KBM-7 (cell line): ENCODE measurements at places on chromosomes 4 and X.

DNA sequence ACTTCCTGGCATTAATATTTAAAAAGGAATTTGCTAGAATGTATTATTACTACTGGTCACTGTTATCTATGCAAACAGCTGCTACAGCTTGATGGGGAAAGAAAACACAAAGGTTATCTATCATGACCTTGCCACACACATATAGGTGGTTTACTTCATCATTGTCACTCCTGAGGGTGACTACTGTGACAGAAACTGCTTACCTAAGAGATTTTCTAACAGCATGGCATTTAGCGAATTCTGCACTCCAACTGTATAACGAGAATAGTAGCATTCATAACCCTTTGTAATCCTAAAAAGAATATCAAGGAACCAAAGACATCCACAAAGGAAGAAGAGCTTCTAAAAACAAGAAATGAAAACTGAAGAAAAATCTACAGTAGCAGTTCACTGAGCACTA lies 74.6 kb upstream of the SPOCK3 start:
- DNase-seq, result no peak

GRCh38 chr4:128295255-128295654 lies 7.6 kb upstream of the PGRMC2 start:
- DNase-seq, result no peak

DNA sequence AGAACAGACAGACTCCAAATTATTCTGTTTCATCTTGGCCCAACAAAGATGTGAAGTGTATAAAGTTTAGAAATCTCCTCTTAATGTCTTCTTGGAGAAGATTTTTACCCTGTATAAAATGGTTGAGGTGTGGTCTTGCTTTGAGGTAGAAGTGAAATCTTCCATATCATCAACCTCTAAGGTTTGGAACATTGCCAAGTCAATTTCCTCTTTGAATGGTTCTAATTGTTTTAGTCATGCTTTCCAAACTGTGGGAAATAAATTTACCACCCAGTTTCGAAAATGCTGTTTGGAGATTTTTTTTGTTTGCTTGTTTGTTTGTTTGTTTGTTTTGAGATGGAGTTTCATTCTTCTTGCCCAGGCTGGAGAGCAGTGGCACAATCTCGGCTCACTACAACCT lies 174.1 kb upstream of the ADAMTS3 start:
- peak; percentile 12 for DNase-seq

DNA sequence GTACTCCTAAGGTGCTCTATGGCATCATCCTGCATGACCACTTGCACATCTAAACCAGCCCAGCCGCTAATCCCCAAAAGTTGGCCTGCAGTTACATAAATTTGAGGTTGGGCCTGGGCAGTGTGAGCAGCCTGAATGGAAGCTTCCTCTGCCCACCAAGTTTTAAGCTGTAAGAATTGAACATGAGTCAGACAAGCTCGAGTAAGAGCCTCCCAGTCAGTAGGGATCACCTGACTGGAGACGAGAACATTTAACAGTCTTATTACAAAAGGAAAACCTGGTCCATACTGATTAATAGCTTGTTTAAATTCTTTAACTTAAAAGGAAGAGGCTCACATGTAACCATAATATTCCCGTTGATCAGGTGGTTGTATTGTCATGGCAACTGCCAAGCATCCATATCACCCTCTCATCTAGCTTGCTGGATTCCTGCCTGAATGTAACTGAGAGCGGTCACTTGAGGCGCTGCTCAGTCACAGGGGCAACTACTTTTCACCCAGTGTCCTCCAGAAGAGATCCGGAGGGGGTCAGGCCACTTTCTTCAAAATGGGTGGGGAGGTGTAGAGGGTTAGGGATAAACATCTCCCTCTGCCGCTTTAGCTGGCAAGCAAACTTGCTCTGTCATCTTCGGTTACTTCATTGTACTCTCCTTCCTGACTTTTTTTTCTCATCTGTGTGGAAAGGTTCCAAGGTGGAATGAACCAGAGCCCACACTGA lies 56.6 kb upstream of the WDR1 start:
- no peak for DNase-seq

GRCh38 chr4:125991398-125991797 lies 676.6 kb downstream of the FAT4 start:
- no peak for DNase-seq

GRCh38 chr4:128757712-128758111 lies 51.8 kb upstream of the JADE1 start:
- no peak for DNase-seq

DNA sequence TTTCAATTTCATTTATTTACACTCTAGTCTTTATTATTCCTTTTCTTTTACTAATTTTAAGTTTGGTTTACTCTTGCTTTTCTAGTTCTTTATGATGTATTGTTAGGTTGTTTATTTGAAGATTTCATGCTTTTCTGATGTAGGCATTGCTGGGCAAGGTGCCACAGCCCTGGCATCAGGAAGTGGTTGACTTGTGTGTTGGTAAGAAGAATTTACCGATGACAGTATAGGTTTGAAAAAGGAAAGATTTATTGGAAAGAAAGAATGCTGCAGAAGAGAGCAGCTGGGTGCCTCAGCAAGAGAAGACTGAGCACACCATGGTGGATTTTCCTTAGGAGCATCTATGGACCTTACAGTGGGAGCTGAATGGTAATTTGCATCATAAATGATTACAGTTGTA lies 153.2 kb downstream of the KLF8 start:
- DNase-seq, result no peak

DNA sequence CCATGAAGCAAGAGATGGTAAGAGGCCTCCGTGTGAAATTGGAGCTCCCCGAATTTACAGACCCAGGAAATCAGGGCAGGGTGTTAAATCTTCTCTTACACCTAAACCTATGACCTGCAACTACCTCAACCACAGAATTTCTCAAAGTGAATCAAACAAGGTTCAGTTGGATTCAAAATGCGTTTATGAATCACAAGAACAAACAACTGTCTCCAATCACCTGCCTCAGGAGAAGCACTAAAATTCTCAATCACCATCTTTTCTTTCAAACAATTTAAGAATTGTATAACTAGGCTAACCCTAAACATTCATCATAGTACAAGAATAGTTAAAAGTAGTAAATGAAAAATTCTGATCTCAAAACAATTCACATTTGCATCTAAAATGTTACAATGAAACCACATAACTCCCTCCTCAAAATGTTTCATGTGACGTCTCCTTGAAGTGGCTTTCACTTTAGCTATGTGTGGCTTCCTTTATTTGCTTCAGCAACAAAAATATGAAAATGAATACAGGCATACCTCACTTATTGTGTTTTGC lies 19.2 kb downstream of the PPP3CA start:
- no peak for DNase-seq

DNA sequence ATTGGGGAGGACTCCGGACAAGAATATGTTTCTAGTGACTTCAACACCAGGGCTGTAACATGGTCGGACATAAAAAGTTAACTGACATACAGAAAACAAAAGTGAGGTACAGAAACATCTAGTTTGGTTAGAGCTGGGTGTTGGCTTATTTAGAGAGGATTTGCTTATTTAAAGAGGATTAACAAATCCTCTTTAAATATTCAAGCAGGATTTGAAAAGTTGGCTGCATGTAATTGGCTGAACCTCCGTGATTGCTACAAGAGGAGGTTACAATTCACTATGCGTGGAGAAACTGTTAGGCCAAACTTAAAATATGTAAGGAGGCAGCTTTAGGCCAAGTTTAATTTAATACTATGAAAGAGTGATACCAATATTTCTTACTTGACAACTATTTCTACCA lies 2707.4 kb downstream of the ARAP2 start:
- no peak for DNase-seq

DNA sequence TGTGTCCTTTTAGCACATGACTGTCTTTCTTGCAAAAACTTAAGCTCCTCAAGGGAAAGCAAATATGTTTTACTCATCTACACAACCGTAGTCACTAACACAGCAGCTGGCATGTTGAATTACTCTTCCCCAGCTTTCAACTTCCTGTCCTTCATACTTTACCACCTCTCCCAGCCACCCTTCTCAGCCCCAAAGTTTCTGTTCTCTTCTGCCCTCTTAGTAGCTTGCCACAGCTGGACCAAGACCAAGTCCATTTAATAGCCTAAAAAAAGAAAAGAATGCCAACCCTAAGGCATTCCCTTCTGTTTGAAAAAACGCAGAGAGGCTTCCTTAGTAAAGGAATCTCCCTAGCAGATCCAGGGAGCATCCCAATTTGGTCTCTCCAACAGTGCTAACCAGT lies 36.8 kb downstream of the SRPX2 start:
- DNase-seq, result no peak

DNA sequence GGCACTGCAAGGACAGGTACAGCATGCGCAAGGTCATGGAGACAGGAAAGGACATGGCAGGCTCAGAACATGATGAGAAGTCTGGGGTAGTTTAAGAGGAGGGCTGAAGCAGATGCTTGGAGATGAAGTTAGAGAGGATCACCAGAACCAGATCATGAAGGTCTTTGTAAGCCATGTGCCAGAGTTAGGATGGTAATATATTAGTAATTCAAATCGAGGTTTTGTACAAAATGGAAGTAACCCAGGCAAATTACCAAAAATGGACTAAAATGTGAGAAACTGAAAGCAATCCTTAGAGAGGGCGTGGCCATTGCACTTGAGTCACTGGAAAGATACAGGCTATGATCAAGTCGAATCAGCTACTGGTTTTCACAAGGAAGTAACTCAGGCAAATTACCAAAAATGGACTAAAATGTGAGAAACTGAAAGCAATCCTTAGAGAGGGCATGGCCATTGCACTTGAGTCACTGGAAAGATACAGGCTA lies 13.5 kb downstream of the RXFP1 start:
- peak; percentile 49 for DNase-seq
